ENCODE measurements at places on chromosomes 7 and 10.

- peak; percentile 52 for DNase-seq
These were observed 35.5 kb downstream of the GPRIN2 start for GRCh38 chr10:46520941-46521340.

DNA sequence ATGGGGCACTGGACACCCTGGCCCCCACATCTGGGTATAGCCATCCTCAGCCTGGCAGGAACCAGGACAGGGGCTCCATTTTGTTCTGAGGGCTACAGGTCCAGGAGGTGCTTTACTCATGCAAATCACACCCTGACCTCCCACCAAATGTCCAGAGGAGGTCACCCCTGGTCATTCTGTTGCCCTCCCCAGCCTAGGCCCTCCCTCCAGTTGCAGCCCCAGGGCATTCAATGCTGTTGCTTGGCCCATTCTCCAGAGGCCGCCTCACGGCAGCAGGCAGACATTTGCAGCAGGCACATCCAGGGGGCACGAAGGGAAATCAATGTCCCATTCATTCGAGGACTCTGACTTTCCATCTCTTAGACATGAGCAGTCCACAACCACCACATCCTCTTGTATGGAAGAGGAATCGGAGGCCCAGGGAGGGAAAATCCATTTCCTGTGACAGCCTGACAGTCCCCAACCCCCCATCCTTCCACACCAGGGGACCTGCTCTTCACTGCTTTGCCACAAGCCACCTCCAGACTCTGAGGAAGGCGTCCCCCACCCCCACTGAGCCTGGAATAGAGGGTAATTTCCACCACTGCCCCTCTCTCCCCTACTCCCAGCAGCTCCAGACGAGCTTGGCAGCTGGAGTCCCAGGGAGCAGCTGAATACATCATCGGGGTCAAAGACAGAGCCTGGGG, 76.2 kb upstream of the UNC5B start:
- no peak for DNase-seq

- no peak for DNase-seq
These were observed 47.5 kb downstream of the WIPF3 start for GRCh38 chr7:29853789-29854188.

DNA sequence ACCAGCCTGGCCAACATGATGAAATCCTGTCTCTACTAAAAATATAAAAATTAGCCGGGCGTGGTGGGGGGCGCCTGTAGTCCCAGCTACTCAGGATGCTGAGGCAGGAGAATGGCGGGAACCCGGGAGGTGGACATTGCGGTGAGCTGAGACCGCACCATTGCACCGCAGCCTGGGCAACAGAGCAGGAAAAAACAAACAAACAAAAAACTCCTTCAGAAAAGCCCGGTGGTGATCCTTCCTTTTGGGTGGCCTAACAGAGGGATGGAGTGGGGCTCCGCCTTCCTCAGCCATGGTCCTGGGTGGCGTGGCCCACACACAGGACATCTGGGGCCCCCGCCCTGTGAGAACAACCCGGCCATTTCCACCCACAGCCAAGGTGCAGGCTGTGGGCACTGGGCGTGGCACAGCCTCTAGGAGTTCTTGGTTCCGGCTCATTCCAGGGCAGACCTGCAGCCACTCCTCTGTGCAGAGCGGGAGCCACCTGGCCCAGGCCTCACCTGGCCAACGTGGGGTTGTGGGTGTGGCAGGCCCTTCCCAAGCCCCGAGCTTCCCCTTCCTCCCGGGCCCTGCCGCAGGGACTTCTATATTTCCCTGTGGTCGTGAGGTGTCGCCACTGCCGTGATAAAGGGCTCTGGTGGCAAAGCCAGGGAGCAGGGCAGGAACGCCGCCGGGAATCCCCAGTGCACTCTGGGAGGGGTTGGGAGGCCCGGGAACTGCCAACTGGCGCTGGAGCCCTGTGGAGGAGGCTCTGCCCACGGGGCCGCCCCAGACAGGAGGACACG, 37.6 kb downstream of the GET4 start:
- DNase-seq = no peak

DNA sequence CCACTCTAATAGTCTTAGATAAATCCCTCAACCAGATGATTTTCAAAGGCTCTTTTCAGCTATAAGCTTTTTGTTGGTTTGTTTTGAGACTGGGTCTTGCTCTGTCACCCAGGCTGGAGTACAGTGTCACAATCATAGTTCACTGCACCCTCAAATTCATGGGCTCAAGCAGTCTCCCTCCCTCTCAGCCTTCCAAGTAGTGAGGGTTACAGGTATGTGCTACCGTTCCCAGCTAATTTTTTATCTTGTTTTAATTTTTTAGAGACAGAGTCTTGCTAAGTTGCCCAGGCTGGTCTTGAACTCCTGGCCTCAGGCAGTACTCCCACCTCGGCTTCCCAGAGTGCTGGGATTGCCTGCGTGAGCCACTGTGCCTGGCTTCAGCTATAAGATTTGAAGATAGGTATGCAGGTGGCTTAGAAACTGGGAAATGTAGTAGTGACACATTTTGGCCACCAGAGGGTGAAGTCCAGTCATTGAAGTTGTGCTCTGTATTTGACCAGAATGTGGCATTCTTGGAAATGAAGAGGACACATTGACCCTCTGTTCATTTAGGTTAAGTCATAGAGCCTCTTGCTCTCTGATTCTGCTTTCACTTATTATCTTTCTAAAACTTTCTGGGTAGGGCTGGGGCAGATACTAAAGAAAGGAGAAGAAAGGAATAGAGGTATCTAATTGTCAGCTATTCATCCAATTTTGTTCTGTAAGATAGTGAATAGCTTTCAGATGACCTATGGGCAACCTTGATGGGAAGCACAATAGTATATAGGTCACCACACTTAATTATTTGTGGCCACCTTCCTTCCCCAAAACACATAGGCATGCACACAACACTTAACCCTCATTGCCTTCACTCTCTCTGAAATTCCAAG, 36.0 kb downstream of the R3HCC1L start:
- DNase-seq = peak; percentile 61

- DNase-seq = no peak
These were observed 329.6 kb downstream of the XPNPEP1 start for GRCh38 chr10:109593682-109594081.

DNA sequence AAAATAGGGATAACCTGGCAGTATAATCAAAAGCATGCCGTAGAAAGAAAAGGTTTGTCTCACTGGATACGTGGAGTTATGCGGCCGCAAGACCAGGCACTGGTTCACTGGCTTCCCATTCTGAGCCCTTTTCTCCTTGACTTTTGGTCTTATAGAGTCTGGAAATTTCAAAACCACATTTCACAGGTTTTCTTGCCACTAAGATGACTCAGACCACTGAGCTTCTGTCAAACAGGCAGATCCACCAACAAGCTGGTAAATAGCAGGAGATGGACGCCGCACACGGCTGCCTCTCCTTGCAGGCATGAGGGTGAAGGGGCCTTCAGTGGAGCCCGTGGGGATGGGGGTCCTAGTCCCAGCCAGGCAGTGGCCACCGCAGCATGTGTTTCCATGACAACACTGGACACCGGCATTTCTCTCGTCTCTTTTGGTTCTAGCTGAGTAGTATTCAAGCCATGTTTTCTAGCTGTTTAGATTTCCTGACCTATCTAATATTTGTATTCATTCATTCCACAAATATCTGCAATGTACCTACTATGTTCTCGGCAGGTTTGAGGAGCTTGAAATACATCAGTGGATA, 55.5 kb downstream of the KLF6 start:
- no peak for DNase-seq

DNA sequence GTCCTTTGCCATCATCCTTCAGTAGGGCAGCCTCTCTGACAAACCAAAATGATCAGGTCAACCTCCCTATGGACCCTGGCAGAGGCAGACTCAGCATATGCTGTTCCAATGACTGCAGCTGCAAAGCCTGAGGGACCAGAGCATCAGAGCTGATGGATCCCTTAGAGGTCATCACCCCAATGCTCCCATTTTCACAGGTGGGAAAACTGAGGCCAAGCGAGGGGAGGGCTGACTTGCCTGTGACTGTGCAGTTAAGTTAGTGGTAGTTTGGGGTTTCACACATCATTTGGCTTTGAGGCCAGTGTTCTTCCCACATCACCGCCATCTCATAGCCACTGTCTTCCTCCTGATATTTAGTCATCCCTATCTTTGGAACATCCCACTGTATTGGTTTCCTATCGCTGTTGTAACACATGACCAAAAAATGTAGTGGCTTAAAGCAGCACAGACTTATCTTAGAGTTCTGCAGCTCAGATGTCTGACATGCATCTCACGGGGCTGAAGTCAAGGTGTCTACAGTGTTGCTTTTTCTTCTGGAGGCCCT, 69.3 kb upstream of the PDZD8 start:
- DNase-seq = no peak

- DNase-seq = no peak
These were observed 33.1 kb downstream of the GHRHR start for GRCh38 chr7:30996883-30997282.

- no peak for DNase-seq
These were observed 265.6 kb upstream of the NPVF start for GRCh38 chr7:25493805-25494366.

GRCh38 chr10:98357194-98357822, 57.7 kb downstream of the PYROXD2 start:
- no peak for DNase-seq

DNA sequence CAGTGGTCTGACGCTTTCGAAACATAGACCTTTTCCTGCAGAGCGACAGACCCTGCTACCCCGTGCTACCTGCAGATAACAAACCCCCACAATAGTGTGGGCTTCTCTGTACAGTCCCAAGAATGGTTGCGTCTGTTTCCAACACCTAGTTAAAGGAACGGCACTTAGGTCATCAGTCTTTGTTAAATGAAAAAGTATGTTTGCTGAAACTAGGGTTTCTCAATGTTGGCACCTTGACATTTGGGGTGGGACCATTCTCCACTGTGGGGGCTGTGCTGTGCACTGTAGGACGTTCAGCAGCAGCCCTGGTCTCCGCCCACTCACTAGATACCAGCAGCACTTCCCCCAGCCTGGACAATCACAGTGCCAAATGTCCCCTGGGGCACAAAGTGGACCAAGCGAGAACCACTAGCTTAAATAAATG, 13.7 kb downstream of the TECTB start:
- peak; percentile 22 for DNase-seq

DNA sequence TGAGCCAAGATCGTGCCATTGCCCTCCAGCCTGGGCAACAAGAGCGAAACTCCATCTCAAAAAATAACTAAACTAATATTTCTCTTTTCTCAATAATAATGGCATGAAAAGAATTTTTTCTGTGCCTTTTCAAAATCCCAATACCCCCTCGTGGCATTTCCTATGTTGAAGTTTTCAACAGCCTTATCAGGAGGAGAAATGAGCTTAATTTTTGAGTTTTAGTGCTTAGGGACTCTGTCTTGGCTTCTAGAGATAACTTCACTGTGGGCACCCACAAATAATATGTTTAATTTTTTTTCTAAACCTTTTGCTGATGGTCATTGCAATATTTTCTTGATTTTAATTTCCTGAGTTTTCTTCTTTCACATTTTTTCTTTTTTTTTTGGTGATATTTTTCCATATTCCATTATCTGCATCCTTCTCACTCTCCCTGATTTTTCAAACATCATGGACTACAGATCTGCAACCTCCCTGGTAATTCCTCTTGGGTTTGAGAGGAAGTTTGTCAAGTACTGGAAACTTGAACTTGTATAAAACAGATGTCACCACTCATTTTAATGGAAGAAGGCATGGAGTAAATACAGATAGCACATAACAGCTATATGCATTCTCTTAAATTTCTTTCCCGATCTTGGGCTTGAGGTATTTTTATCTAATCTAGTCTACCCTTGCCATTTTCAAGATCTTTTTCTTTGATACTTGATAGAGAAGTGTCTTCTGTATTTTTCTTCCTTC, 84.0 kb downstream of the KAT6B start:
- no peak for DNase-seq

GRCh38 chr7:13117103-13117502, 429.7 kb downstream of the ARL4A start:
- DNase-seq = no peak

DNA sequence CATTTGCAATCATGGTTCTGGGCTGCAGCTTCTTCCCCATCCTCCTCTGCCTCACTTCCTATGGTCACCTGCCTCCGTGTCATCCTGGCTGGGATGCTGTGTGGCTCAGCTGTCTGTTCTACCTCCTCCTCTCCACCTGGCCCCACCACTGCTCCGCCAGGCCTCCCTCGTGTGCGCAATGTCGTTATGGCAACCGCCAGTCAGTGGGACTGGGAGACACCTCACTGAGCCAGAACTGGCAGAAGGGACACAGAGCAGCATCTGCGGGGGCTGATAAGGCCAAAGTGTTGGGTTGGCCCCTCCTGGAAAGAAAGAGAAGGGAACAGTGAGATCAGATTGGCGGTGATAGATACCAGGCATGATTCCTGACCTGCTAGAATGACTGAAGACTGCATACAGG, 527.5 kb downstream of the INHBA start:
- DNase-seq = peak; percentile 35

DNA sequence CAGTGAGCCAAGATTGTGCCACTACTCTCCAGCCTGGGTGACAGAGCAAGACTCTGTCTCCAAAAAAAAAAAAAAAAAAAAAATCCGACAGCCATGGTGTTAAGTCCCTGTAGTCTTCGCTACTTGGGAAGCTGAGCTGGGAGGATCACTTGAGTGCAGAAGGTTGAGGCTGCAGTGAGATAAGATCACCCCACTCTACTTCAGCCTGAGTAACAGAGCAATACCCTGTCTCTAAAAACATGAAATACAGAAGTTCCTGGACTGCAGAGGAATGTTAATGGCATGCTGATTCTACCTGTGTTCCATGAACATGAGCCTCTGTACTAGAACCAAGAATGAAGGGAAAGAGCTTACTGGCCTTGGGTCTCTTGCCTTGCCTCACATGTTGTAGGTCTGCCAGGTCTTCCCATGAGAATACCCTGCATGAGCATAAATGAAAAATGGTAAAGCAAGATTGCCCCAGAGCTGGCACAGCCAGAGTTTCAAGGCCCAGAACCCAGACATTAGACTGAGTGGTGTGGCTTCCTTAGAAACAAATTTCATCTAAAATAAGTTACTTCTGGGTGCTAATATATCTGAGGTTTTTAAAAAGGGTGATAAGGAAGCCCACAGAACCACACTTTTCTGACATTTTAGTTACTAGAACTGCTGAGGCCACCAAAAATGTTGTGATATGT, 8.6 kb downstream of the YAE1 start:
- no peak for DNase-seq

GRCh38 chr7:117092785-117093184, 139.5 kb downstream of the ST7 start:
- DNase-seq = no peak

GRCh38 chr7:52992001-52992400, 43.4 kb upstream of the POM121L12 start:
- no peak for DNase-seq

GRCh38 chr10:23317416-23317815, 27.2 kb downstream of the C10orf67 start:
- no peak for DNase-seq

DNA sequence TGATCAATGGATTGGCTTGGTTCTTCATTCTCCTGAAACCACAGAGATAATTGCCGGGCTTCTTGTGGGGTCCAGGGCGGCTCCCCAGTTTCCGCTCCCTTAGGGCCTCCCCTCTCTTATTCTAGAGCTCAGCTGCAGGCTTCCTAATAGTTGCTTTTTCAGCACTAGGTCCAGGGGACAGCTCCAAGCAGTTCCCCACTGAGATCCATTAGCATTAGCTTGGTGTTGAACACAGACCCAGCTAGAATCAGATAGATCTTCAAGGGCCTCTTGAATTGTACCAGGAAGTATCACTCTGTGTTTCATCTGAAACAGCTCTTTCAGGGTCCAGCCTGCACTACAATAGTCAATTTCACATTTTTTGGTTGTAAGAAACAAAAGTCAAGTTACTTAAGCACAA, 238.7 kb downstream of the SEC23IP start:
- DNase-seq = no peak
